Thyroid gland (tissue), 4 donors: ENCODE measurements at places on chromosomes 3 and 15.

- no peak for DNase-seq
Measured at GRCh38 chr3:33834096-33834453, 35.6 kb downstream of the PDCD6IP start.

- DNase-seq, result no peak
Measured at GRCh38 chr15:52658955-52659354, 20.2 kb downstream of the ATOSA start.

DNA sequence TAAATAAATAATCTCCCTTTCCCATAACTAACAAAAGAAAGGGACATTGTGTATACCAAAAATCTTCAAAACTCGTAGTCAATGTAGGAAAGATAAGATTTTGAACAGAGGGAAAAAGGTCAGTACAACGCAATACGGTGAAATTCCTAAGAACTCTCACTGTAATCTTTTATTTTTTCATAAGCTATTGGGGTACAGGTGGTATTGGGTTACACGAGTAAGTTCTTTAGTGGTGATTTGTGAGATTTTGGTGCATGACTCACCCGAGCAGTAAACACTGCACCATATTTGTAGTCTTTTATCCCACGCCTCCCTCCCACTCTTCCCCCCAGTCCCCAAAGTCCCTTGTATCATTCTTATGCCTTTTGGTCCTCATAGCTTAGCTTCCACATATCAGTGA, 718.0 kb downstream of the TBL1XR1 start:
- DNase-seq, result no peak

GRCh38 chr15:94416820-94417219, 185.5 kb downstream of the MCTP2 start:
- DNase-seq, result no peak

DNA sequence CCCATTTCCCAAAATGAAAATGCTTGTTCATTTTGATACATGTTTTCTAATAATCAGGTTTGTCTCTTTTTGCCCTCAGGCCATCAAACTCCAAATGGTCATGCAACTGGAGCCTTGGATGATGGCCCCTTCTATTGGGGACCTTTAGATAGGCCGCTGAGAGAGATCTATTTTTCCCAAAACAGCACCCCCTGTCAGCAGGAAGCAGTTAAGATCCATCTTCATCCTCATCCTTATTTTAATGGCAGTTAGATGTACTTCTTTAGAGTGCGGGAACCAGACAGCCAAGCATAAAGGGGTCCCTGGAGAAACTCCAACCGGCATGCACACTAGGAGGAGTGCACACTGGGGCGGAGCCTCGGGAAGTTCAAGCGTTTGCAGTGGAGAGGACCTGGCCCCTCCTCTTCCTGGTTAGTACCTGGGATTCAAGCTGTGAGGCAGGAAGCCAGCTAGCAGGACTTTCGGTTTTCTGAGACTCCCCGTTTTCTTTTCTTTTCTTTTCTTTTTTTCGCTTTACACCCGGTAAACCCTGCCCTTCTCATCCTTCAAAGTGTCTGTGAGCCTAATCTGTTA, 31.9 kb upstream of the STRIT1 start:
- DNase-seq, result no peak

DNA sequence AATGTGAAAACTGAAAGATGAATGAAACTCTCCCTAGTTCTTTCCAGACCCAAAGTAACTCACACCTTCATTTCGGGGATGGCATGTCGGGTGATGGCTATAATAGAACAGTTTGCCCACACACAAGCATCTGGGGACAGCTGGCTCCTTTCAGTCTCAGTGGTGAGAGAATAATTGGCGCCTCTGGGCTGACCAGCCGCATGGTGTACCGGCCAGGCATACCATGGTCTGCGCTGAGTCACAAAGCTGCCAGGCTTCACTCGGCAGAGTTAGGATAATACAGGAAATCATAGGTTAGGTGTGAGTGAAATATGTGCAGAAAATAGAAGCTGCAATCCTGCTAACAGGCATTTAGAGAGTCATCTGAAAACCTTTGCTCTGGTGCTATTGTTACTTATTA, 80.4 kb upstream of the IGF1R start:
- DNase-seq, result no peak

DNA sequence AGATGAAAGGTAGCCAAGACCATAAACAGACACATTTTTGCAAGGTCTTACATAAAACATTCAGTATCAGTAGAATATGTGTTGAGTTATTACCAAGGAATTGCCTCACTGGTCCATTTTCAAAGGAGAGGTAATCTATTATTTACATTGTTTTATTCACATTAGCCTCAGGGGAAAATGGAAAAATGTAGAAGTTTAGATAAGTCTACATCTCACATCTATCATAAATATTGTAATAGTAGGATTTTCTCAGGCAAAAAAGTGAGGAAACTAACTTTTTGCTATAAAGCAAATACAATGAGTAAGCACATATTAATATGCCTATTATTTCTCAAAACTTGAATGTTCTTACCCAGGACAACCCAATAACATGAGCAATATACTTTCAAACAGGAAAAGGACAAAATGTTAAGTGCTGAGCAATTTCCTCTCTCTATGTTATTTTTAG, 184.6 kb upstream of the AGTR1 start:
- no peak for DNase-seq

GRCh38 chr3:127691974-127692373, 19.2 kb downstream of the ABTB1 start:
- DNase-seq, result no peak

DNA sequence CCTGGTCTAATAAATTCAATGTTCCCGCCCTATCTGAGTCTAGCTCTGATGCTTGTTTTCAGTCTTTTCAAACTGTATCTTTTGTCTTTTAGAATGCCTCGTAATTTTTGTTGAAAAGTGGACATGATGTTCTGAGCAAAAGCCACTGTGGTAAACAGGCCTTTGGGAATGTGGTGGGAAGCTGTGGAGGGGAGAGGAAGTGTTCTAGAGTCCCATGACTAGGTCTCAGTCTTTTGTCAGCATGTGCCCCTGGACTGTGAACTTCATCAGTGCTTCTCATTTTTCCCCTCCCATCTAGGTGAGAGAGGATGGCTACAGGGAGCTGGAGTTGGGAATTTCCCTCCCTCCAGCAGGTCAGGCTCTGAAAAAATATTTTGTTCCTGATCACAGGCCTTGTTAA, 33.7 kb downstream of the SUSD5 start:
- DNase-seq, result no peak

- DNase-seq, result no peak
Measured at GRCh38 chr3:29346828-29347227, 66.0 kb downstream of the RBMS3 start.

GRCh38 chr3:55868347-55868746, 381.2 kb upstream of the WNT5A start:
- no peak for DNase-seq

- no peak for DNase-seq
Measured at GRCh38 chr3:71511037-71511436, 72.5 kb downstream of the FOXP1 start.

GRCh38 chr3:197541756-197542539, 13.8 kb downstream of the BDH1 start:
- peak; percentile 47 for DNase-seq

GRCh38 chr15:89352476-89352875, 17.9 kb upstream of the POLG start:
- no peak for DNase-seq
